ENCODE measurements at places on chromosomes 1 and 21. TPM values are rescaled to one million over a fixed set of nuclear protein-coding genes. Genes with fewer than 3 reads are reported as not detected.

- no peak for DNase-seq
- peaks cover 24% of the 10 kb centered on the region for H3K4me1 ChIP-seq
- no peaks in the 10 kb centered on the region for H3K36me3 ChIP-seq
- H3K27ac ChIP-seq: no peak overlapping the region
- H3K4me3 ChIP-seq: peak overlapping the region; percentile 82
- no peaks in the 10 kb centered on the region for H3K27me3 ChIP-seq
These were observed 991 bp downstream of the TIAM1 start for GRCh38 chr21:31343030-31343510.

DNA sequence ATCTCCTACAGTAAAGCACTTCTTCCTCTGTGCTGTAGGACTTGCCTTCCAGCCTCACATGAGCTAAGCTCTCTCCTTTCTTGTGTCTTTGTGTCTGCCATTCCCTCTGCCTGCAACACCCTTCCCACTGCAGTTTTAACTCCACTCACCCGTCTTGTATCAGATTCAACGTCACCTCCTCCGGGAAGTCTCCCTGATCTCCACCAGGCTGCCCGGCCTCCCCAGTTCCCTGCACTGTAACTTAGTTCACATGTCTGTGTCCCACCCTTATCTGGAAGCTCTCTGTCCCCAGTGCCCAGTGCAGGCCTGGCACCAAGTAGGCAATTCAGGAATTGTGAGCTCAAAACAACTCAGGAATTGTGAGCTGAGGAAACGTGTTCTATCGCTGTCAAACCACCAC is 96.4 kb downstream of the GLIS1 start:
- H3K27ac ChIP-seq: no peak overlapping the region
- DNase-seq: no peak
- no peaks in the 10 kb centered on the region for H3K4me1 ChIP-seq
- H3K27me3 ChIP-seq: no peaks in the 10 kb centered on the region
- no peaks in the 10 kb centered on the region for H3K36me3 ChIP-seq

DNA sequence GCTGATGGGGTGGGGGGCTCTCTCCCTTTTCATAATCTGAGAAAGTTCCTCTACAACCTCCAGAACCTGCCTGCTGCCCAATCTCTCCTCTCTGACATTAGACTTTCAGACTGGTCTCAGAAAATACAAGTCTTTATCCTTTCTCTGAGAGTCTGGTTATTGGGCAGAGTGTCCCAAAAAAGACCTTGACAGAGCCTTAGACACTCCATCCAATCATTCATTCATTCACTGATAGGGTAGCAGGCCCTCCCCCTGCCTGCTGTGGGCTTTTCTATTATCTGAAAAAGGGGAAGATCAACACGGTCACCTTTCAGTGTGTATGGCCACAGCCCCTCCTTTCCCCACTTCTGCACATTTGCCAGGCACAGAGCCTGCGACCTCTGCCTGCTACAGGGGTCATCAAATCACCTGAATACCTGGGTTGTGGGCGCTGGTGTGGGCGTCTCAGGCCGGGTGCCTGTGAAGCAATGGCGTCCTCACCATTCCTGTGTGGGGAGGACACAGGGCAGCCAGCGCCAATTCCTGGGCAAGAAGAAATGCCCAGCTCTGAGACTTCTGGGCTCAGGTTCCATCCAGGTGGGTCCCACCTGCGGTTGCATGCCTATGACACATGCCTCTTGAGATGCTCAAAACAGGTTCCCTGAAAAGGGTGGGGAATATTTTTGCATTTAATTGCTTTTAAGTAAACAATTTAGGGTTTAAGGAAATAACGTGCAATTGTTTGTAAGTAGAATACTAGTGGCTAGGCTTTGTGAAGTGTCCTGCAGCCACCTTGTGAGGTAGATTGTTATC is 52.8 kb downstream of the ELK4 start:
- no peaks in the 10 kb centered on the region for H3K4me1 ChIP-seq
- H3K36me3 ChIP-seq: no peaks in the 10 kb centered on the region
- no peak overlapping the region for H3K27ac ChIP-seq
- no peaks in the 10 kb centered on the region for H3K27me3 ChIP-seq

DNA sequence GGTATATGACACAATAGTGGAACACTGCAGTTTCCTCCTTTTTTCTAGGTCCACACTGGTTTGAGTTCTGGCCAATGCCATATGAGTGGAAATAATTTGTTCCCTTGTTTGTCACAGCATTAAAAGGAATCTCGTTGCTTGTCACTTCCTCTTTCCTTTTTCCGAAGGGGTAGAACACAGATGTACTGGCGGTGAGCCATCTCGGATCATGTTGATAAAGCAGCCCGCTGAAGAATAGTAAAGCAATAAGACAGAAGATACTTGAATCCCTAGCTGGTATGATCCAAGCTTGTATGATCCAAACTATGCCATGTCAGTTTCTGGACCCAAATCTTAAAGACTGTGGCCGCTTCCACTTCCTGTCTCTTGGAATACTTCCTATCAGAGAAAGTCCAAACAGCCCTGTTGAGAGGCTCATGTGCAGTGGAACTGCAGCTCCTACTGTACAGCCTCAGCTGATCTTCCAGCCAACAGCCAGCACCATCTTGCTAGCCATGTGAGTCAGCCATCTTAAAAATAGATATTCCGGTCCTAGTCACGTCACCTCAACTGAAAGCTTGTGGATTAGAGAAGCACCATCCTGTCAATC is 40.3 kb downstream of the CFHR5 start:
- no peaks in the 10 kb centered on the region for H3K27me3 ChIP-seq
- no peaks in the 10 kb centered on the region for H3K36me3 ChIP-seq
- no peak overlapping the region for H3K27ac ChIP-seq
- peaks cover 9% of the 10 kb centered on the region for H3K4me1 ChIP-seq
- DNase-seq: no peak

The PTPN7 gene
- total RNA-seq: not detected

The ETS2 gene
- total RNA-seq: 35.5 TPM

GRCh38 chr1:119448127-119448511 is 33.2 kb downstream of the HSD3B2 start:
- no peaks in the 10 kb centered on the region for H3K36me3 ChIP-seq
- H3K27ac ChIP-seq: no peak overlapping the region
- no peaks in the 10 kb centered on the region for H3K27me3 ChIP-seq
- peaks cover 11% of the 10 kb centered on the region for H3K4me1 ChIP-seq
- no peak overlapping the region for H3K4me3 ChIP-seq

DNA sequence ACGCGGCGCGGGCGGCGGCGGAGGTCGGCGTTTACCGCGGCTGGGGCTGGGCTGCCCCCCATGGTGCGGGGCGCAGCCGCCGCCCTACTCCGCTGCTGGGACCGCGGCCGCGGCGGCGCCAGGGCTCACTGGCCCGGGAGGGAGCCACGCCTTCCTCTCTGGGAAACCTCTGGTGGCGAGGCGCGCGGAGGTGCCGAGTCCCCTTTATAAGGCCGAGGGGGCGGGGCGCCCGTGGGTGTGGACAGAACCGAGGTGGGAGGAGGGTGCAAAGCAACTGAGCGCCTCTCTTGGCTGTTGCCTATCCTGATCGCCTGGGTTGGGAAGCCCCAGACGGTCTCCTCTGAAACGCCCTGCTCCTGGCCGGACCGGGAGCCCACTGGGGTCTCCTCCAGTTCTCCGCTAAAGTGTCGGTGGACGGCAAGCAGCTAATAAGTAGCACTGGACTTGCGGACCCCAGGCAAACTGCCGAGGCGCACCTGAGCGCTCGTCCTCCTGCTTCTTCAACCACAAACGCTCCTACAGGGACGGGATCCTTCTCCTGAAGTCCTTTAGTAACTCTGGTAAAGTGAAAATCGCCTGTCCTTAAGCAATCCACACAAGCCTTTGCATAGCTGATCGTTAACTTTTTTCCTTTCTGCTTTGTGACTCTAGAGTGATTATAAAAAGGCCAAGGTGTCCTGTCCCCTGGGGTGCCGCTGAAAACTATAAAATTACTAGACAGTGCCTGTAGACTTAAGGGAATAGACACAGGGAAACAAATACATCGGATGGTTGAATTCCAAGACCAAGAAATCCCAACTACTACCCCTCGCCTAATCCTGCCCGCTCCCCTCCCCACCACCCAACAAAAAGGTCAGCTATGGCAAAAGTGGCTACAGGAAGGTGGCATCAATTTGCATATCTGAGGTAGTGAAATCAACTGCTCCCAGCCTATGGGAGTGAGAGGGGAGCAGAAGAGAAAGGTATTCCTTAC is at the start of gene PTGER3:
PTGER3 (minus strand) TSS at position 182 of the 973 bp plus-strand sequence. CDS start 239 bp downstream, outside the sequence.
- H3K27me3 ChIP-seq: peaks cover 31% of the 10 kb centered on the region
- H3K4me3 ChIP-seq: peak within 1 kb of the TSS; percentile 69
- DNase-seq: peak; percentile 80
- no peaks in the 10 kb centered on the region for H3K36me3 ChIP-seq
- H3K27ac ChIP-seq: no peak within 1 kb of the TSS

DNA sequence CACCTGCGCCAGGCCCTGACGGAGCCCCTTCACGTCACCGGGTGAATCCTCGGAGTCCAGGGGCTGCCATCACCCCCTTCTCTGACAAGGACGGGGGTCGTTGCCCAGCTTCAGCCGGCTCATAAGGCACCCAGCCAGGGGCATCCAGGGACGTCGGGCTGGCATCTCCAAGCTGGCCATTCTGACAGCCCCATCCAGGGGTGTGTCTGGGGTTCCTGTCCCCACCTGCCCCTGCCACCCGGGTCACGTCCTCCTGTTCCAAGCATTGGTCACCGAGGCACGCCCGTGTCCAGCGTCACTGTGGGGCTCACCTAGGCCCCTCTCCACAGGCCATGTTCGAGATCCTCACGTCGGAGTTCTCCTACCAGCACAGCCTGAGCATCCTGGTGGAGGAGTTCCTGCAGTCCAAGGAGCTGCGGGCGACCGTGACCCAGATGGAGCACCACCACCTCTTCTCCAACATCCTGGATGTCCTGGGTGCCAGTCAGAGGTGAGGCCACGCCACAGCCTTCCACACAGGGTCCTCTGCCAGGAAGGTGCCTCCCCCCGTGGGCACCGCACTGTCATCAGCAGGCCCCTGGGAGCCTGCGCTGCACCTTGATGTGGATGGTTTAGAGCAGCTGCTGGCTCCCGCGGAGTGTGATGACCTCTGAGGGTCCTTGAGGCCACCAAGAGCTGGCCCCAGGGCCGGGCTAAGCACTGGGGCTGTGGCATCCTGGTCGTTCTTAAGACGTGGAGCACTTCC is 14.8 kb downstream of the ARHGEF16 start:
- no peaks in the 10 kb centered on the region for H3K27me3 ChIP-seq
- no peak overlapping the region for H3K27ac ChIP-seq
- H3K4me3 ChIP-seq: no peak overlapping the region
- DNase-seq: no peak
- no peaks in the 10 kb centered on the region for H3K36me3 ChIP-seq

The HSF2BP gene
- total RNA-seq: 2.3 TPM

DNA sequence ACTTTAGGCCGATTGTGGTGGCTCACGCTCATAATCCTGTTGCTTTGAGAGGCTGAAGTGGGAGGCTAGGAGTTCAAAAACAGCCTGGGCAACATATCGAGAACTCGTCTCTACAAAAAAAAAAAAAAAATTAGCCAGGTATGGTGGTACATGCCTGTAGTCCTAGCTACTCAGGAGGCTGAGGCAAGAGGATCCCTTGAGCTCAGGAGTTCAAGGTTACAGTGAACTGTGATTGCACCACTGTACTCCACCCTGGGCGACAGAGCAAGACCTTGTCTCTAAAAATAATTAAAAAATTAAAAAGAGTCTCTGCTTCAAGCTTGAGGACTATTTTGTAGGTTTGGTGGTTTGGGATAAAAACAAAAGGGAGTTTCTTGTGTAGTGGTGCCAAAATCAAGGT is 21.2 kb downstream of the KDM1A start:
- H3K4me3 ChIP-seq: no peak overlapping the region
- H3K36me3 ChIP-seq: no peaks in the 10 kb centered on the region
- H3K27me3 ChIP-seq: no peaks in the 10 kb centered on the region
- no peak for DNase-seq
- 0 out of 2 replicates have a peak overlapping the region, but pooled peaks have one; percentile 12 for H3K27ac ChIP-seq
- H3K4me1 ChIP-seq: peaks cover 22% of the 10 kb centered on the region

GRCh38 chr21:14547834-14548513 is 1.9 kb upstream of the SAMSN1 start:
- no peaks in the 10 kb centered on the region for H3K4me1 ChIP-seq
- no peak overlapping the region for H3K27ac ChIP-seq
- H3K4me3 ChIP-seq: no peak overlapping the region
- H3K27me3 ChIP-seq: no peaks in the 10 kb centered on the region
- no peak for DNase-seq

The KRTAP13-2 gene
- not detected for total RNA-seq

- no peaks in the 10 kb centered on the region for H3K36me3 ChIP-seq
- H3K27me3 ChIP-seq: no peaks in the 10 kb centered on the region
- no peak overlapping the region for H3K27ac ChIP-seq
- no peak overlapping the region for H3K4me3 ChIP-seq
- DNase-seq: no peak
These were observed 254.8 kb upstream of the DEPDC1 start for GRCh38 chr1:68751723-68752122.

DNA sequence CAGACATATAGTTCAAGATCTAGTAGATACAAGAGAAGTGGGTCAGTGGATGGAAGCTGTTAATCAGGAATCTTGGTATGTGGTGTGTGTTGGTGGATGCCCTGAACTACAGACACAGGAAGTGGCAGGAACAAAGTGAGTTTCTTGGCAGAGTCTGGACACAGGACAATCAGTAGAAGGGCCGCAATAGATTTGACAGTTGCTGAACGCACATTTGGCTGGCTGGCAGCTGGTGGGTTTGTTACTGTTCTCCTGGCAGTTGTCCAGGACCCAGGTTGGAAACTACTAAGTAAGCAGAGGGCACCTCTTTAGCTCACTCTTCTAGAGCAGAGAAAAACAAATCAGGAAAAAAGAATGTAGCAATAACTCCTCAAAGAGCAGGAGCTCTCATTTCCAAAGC is 13.2 kb downstream of the KRTAP26-1 start:
- H3K4me1 ChIP-seq: no peaks in the 10 kb centered on the region
- no peak overlapping the region for H3K4me3 ChIP-seq
- no peaks in the 10 kb centered on the region for H3K36me3 ChIP-seq

- H3K36me3 ChIP-seq: no peaks in the 10 kb centered on the region
- peaks cover 8% of the 10 kb centered on the region for H3K4me1 ChIP-seq
- H3K4me3 ChIP-seq: no peak overlapping the region
- no peak for DNase-seq
These were observed 5.8 kb upstream of the ETV3L start for GRCh38 chr1:157105298-157105987.

DNA sequence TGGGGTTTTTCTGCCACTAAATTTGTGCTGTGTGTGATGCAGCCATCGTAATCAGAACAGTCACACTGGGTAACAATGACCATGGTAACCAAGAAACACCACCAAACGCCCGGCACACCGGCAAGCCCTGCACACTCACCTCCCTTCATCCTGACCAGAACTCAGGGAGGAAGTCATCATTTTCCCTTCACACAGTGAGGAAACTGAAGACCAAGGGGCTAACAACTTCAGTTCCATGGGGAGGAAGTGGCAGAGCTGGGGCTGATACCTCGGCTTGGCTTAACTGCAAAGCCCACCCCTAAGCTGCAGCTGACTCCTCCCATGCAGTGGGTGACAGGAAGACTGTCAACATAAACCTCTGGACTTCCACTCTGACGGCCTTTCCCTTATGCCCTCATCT is 69.3 kb upstream of the BCAR3 start:
- DNase-seq: no peak
- no peaks in the 10 kb centered on the region for H3K36me3 ChIP-seq
- no peaks in the 10 kb centered on the region for H3K4me1 ChIP-seq
- H3K27me3 ChIP-seq: no peaks in the 10 kb centered on the region
- no peak overlapping the region for H3K27ac ChIP-seq
